ENCODE measurements at places on chromosomes 11 and 22.

GRCh38 chr11:48017105-48017830, 36.9 kb downstream of the PTPRJ start:
- DNase-seq: no peak

- peak; percentile 41 for DNase-seq
Observed at GRCh38 chr11:117232911-117233409, 489 bp downstream of the RNF214 start.

DNA sequence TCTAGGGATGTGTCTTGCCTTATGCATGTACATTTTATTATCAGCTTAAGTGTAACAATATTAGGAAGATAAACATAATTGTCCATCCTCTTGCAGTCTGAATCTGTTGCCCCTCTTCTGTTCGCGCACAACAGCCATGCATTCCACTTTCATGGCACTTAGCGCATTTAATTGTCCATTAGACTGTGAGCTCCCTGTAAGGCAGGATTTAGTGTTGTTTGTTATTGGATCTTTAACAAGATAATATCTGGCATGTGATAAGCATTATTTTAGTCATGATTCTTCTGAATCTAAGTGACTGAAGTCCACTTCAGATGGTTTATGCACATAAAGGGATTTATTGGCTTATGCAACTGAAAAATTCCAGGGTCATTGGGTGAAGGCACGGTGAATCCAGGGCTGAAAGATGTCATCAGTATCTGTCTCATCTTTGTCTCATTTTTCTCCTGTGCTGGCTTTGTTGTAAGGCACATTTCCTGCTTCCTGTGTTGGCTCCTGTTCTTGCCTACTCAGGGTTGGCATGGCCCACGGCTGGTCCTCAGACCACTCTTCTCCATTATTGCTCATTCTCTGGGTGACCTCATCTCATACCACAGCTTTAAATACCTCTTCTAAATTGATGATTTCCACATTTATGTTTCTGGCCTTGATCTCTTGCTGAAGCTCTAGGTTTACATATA, 37.6 kb downstream of the ATXN10 start:
- no peak for DNase-seq

- no peak for DNase-seq
Observed at GRCh38 chr22:23072077-23072910, 2.0 kb downstream of the GNAZ start.

GRCh38 chr11:121936781-121937447, 179.1 kb downstream of the BLID start:
- DNase-seq: no peak

All from GM12891 (cell line).